ENCODE measurements at places on chromosomes 4 and X.

GRCh38 chr4:12203945-12204344 lies 775.3 kb upstream of the HS3ST1 start:
- no peaks in the 10 kb centered on the region for H3K4me1 ChIP-seq
- DNase-seq, result no peak
- H3K27me3 ChIP-seq, result no peaks in the 10 kb centered on the region
- H3K4me3 ChIP-seq, result no peak overlapping the region
- no peak overlapping the region for H3K27ac ChIP-seq
- H3K36me3 ChIP-seq, result no peaks in the 10 kb centered on the region

GRCh38 chr4:102733084-102733483 lies 27.7 kb downstream of the MANBA start:
- no peaks in the 10 kb centered on the region for H3K27me3 ChIP-seq
- H3K36me3 ChIP-seq, result peaks cover 16% of the 10 kb centered on the region
- no peak overlapping the region for H3K27ac ChIP-seq
- peaks cover 21% of the 10 kb centered on the region for H3K4me1 ChIP-seq

GRCh38 chr4:170057866-170058265 lies 31.7 kb upstream of the MFAP3L start:
- peaks cover under 1% of the 10 kb centered on the region for H3K27me3 ChIP-seq
- H3K4me3 ChIP-seq, result no peak overlapping the region
- H3K4me1 ChIP-seq, result no peaks in the 10 kb centered on the region
- no peak for DNase-seq
- H3K27ac ChIP-seq, result no peak overlapping the region

DNA sequence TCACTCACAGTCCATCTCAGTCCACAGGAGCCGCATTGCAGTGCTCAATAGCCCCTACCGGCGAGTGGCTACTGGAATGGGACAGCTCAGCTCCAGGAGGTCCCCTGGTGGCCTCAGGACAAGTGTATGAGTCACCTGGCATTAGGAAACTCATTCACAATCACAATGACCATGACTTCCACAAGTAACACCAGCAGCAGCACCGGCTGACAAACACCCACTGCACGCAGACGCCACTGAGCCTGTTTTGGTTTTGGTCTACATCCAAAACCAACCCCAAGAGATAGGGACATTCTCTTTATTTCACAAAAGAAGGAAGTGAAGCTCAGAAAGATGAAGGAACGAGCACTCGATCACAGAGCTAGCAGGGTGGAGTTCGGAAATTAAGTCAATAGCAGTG lies 8.1 kb downstream of the JAKMIP1 start:
- peaks cover 1% of the 10 kb centered on the region for H3K27me3 ChIP-seq
- peaks cover 12% of the 10 kb centered on the region for H3K4me1 ChIP-seq
- no peak for DNase-seq

- no peaks in the 10 kb centered on the region for H3K36me3 ChIP-seq
- peak; percentile 12 for DNase-seq
- H3K4me3 ChIP-seq, result peak within 1 kb of the TSS; percentile 36
- peaks cover 5% of the 10 kb centered on the region for H3K27me3 ChIP-seq
Observed at GRCh38 chrX:134236626-134237614, at the start of gene CCDC160. CCDC160 (plus strand) TSS chrX:134237182; CDS start chrX:134244801, 7,619 bp downstream.

- no peak overlapping the region for H3K27ac ChIP-seq
- no peaks in the 10 kb centered on the region for H3K4me1 ChIP-seq
- H3K36me3 ChIP-seq, result no peaks in the 10 kb centered on the region
- no peak overlapping the region for H3K4me3 ChIP-seq
Observed at GRCh38 chrX:43604753-43605152, 51.3 kb upstream of the MAOA start.

DNA sequence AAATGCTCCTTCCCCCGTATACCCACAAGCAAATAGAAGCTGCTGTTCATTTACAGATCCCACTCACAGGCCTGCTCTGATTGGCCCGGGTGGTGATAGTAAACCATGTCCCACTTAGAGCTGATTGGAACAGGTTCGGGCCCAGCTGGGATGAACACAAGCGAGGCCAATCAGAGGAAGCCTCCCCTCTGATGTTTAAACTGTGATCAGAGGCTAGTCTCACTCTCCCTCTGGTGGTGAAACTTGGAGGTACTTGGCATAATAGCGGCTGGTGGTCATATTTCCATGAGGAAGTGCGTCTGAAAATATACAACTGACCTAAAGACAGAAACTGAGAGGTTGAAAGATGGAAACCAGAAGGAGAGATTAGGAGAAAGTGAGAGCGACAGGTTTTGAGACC lies 51.5 kb upstream of the TRPC3 start:
- H3K36me3 ChIP-seq, result no peaks in the 10 kb centered on the region
- DNase-seq, result peak; percentile 17
- H3K4me1 ChIP-seq, result peaks cover 7% of the 10 kb centered on the region
- H3K27me3 ChIP-seq, result peaks cover 17% of the 10 kb centered on the region
- H3K27ac ChIP-seq, result no peak overlapping the region
- no peak overlapping the region for H3K4me3 ChIP-seq

GRCh38 chrX:134482371-134482770 lies 22.4 kb downstream of the HPRT1 start:
- H3K27ac ChIP-seq, result no peak overlapping the region
- no peaks in the 10 kb centered on the region for H3K27me3 ChIP-seq
- no peak overlapping the region for H3K4me3 ChIP-seq
- peaks cover 4% of the 10 kb centered on the region for H3K36me3 ChIP-seq

DNA sequence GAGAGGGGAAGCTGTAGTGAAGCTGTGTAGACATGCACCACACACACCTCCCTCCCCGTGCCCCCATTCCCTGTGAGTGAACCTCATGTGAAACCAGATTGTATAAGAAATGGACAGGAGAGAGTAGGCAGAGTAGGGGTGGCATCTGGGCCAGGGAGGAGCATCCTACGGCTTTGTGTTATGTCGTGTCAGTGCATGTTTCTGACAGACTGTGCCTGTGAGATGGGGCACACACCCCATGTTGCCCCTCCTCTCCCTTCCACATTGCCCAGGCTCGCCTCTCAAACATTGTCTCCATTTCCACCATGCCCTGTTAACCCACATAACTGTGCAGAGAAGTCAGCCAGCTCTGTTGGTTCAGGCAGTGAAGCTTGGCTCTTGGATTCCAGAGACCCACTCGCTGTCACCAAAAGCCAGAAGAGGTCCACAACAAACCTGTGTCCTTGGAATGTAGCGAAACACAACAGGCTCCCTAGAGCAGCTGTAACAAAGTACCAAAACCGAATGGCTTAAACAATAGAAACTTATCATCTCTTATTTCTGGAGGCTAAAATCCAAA lies 56.1 kb downstream of the SLC9A6 start:
- no peak overlapping the region for H3K27ac ChIP-seq
- no peak overlapping the region for H3K4me3 ChIP-seq
- no peaks in the 10 kb centered on the region for H3K27me3 ChIP-seq
- no peak for DNase-seq

GRCh38 chr4:10659251-10659650 lies 25.3 kb downstream of the CLNK start:
- no peaks in the 10 kb centered on the region for H3K27me3 ChIP-seq
- H3K4me3 ChIP-seq, result no peak overlapping the region
- H3K4me1 ChIP-seq, result peaks cover 28% of the 10 kb centered on the region
- no peak overlapping the region for H3K27ac ChIP-seq

- no peaks in the 10 kb centered on the region for H3K27me3 ChIP-seq
- H3K4me3 ChIP-seq, result no peak overlapping the region
- H3K36me3 ChIP-seq, result peaks cover 26% of the 10 kb centered on the region
- peaks cover 44% of the 10 kb centered on the region for H3K4me1 ChIP-seq
Observed at GRCh38 chr4:2833671-2834000, 10.0 kb upstream of the ADD1 start.

DNA sequence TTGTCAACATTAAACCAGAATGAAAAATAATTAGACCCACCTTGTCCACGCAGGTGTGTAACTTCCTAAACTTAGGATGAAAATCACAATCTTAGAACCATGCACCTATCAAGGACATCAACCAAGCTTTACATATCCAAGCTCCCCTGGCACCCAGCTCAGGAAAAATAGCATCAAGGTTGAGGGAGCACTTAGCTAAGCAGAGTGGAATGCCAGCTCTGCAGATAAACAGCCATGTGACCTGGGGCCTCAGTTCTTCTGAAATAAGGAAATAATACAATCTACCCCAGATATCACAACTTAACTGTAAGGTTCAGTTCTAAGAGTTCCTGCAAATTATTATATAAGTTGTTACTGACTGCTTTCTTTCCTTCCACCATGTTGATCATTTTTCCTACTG lies 64.7 kb downstream of the DHX15 start:
- H3K4me3 ChIP-seq, result no peak overlapping the region
- no peak for DNase-seq
- H3K4me1 ChIP-seq, result peaks cover 10% of the 10 kb centered on the region
- H3K27ac ChIP-seq, result peak overlapping the region; percentile 22
- peaks cover 50% of the 10 kb centered on the region for H3K36me3 ChIP-seq

GRCh38 chr4:47215759-47216158 lies 184.4 kb downstream of the GABRB1 start:
- no peak for DNase-seq
- H3K36me3 ChIP-seq, result no peaks in the 10 kb centered on the region
- H3K4me1 ChIP-seq, result no peaks in the 10 kb centered on the region
- no peak overlapping the region for H3K4me3 ChIP-seq
- H3K27ac ChIP-seq, result no peak overlapping the region

GRCh38 chr4:169231647-169232262 lies 39.0 kb downstream of the SH3RF1 start:
- H3K36me3 ChIP-seq, result no peaks in the 10 kb centered on the region
- H3K4me1 ChIP-seq, result no peaks in the 10 kb centered on the region
- H3K4me3 ChIP-seq, result no peak overlapping the region

DNA sequence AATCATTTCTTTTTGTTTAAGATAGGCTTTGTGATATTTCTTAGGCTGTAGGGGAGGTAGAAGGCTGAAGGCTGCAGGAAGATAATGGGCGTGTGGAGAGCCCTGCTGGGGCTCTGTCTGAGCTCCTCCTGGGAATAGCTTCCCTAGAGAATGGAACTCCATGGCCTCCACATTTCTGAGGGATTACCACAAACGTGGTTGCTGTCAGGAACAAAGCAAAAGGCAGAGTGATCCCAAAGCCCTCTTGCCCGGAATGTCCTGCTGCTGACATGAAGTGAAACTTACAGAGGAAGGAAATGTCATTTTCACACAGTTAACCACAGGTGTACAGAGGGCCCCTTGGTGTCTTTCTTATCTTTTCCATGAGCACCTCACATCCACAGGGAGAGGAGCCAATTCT lies 89.3 kb downstream of the DDIT4L start:
- H3K36me3 ChIP-seq, result peaks cover 2% of the 10 kb centered on the region
- H3K27me3 ChIP-seq, result no peaks in the 10 kb centered on the region
- no peak for DNase-seq

- DNase-seq, result no peak
- no peaks in the 10 kb centered on the region for H3K4me1 ChIP-seq
- no peaks in the 10 kb centered on the region for H3K36me3 ChIP-seq
- no peak overlapping the region for H3K4me3 ChIP-seq
Observed at GRCh38 chr4:24380957-24381665, 203.2 kb downstream of the DHX15 start.

GRCh38 chrX:29024871-29025270 lies 437.6 kb downstream of the IL1RAPL1 start:
- no peak overlapping the region for H3K27ac ChIP-seq
- no peak for DNase-seq
- H3K27me3 ChIP-seq, result no peaks in the 10 kb centered on the region
- no peak overlapping the region for H3K4me3 ChIP-seq
- no peaks in the 10 kb centered on the region for H3K36me3 ChIP-seq

DNA sequence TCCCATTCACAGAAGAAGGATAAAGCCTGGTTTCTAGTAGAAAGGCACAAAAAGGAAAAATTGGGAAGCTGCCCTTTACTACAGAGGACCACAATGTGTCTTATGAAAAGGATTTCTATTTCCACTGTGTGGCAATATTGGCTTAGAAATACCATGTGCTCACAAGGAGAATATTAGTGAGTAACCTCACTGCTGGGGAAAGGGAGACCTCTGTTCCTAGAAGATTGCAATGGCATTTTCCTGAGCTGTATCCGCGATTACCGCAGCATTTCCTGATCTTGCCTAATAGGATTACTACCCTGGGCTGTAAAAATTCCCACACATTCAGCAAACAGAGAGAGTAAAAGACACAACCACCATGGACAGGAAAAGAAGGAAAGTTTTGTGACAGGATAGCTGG lies 308.8 kb upstream of the TECRL start:
- H3K27me3 ChIP-seq, result no peaks in the 10 kb centered on the region
- no peaks in the 10 kb centered on the region for H3K4me1 ChIP-seq
- no peak overlapping the region for H3K4me3 ChIP-seq
- no peaks in the 10 kb centered on the region for H3K36me3 ChIP-seq
- DNase-seq, result no peak
- no peak overlapping the region for H3K27ac ChIP-seq

GRCh38 chr4:188781655-188782054 lies 642.4 kb downstream of the TRIML1 start:
- H3K27me3 ChIP-seq, result no peaks in the 10 kb centered on the region
- no peaks in the 10 kb centered on the region for H3K4me1 ChIP-seq
- no peak overlapping the region for H3K4me3 ChIP-seq
- no peak for DNase-seq
- no peak overlapping the region for H3K27ac ChIP-seq

- no peaks in the 10 kb centered on the region for H3K4me1 ChIP-seq
- H3K27me3 ChIP-seq, result no peaks in the 10 kb centered on the region
- no peak overlapping the region for H3K4me3 ChIP-seq
- no peak for DNase-seq
Observed at GRCh38 chr4:79211490-79211889, 114.4 kb downstream of the NAA11 start.

DNA sequence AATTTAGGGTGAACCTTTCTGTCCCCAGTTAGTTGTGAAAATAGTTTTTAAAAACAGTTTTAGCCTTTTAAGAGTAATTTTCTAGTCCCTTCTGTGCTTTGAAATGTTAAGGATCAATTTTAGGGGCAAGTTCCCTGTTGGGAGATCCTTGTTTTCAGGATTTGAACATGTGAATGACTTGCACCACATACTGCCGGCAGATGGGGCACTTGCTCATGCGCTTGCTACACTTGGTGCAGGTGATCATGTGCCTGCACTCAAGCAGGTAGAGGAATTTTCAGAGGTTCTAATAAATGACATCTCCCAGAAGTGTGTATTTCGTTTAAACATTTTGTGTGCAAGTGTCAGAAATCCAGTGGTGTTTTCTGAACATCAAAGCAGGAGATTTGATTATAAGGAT lies 195.9 kb downstream of the CHM start:
- no peak overlapping the region for H3K4me3 ChIP-seq
- H3K27ac ChIP-seq, result no peak overlapping the region
- no peaks in the 10 kb centered on the region for H3K27me3 ChIP-seq

- no peaks in the 10 kb centered on the region for H3K36me3 ChIP-seq
- H3K27me3 ChIP-seq, result no peaks in the 10 kb centered on the region
- DNase-seq, result no peak
- H3K27ac ChIP-seq, result no peak overlapping the region
- H3K4me3 ChIP-seq, result no peak overlapping the region
Observed at GRCh38 chrX:150465881-150466775, 102.3 kb upstream of the MTM1 start.

GRCh38 chr4:88230461-88230891 lies 53.9 kb downstream of the PPM1K start:
- H3K4me3 ChIP-seq, result no peak overlapping the region
- H3K36me3 ChIP-seq, result no peaks in the 10 kb centered on the region
- no peak overlapping the region for H3K27ac ChIP-seq
- no peak for DNase-seq
- H3K4me1 ChIP-seq, result peaks cover 18% of the 10 kb centered on the region
- peaks cover 10% of the 10 kb centered on the region for H3K27me3 ChIP-seq

GRCh38 chr4:27327421-27328181 lies 467.0 kb downstream of the STIM2 start:
- no peaks in the 10 kb centered on the region for H3K36me3 ChIP-seq
- no peak overlapping the region for H3K27ac ChIP-seq
- H3K27me3 ChIP-seq, result no peaks in the 10 kb centered on the region
- no peak for DNase-seq
- H3K4me3 ChIP-seq, result no peak overlapping the region
